ENCODE measurements at places on chromosomes 4 and X.
A peak's percentile ranks its signal among the peaks of the same experiment; 100 is the strongest.

DNA sequence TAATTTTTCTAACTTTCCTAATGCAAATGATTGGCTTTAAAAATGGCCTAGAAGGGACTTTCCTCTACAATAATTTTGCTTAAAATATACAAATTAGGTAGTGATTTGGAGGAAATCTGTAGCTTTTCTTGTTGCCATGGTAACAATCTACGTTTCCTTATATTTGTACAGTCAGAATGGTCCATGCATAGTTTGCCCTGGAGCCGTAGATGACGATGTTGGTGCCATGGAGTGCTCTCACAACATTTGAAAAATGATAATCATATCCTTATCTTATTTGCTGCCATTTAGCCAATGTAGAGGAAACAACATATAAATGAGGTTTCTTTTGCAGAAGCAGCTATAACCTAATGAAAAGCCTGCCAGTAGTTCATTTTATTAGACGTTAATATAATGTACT lies 89.0 kb upstream of the NMU start:
- no peak for DNase-seq

GRCh38 chr4:8724436-8725070 lies 132.0 kb downstream of the CPZ start:
- DNase-seq: no peak

- DNase-seq: peak; percentile 85
These were observed 81.8 kb downstream of the FRYL start for GRCh38 chr4:48698029-48698971.

DNA sequence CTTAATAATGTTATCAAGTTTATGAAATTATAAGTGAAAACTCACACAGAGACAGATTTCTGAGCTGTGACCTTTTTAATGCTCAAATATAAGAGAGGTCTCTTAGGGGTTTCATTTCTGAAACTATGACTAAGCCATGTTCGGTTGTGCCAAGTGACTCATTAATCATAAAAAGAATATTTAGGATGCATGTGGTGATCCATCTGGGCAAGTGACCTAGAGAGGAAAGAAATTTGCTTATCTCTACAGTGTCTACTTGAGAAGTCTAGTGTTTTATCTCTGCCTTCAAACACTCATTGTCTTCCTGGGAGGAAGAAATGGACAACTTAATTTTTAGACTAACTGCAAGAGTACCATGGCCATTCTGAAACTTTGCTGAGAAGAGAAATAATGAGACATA lies 545.3 kb upstream of the GRID2 start:
- DNase-seq: no peak

DNA sequence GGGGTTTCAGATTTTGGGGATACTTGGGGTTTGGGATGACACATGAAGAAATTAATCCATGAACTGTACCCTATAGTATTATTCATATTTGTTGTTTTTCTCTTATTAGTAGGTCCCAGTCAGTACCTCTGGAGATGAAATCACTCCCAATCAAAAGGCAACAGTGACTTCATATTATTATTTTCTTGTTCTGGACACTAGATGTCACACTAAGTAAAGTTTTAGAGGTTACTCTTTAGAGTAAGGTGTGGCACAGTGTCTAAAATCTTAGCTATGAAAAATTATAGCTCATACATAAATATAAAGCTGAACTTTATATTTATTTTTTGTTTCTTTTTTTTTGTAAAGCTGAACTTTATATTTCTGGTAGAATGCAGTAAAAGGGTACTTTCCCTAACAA lies 35.1 kb downstream of the FAM114A1 start:
- DNase-seq: no peak

DNA sequence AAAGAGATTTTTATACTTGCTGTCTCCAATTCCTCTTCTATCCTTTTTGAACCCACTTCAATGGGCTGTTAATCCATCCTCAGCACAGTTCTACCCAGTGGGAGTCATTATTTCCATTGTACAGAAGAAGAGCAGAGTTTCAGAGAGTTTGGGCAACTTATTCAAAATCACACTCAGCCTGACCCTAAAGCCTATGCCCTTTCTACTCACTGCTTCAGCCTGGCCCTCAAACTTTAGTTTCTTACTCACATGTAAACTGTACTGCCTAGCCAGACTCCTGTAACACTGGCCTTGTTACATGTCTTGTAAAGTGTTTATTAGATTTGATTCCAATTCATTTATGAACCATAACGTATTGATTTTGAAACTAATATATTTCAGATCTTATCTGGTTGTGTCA lies 25.1 kb upstream of the USO1 start:
- DNase-seq: no peak
